ENCODE measurements at places on chromosomes 3 and 15.

DNA sequence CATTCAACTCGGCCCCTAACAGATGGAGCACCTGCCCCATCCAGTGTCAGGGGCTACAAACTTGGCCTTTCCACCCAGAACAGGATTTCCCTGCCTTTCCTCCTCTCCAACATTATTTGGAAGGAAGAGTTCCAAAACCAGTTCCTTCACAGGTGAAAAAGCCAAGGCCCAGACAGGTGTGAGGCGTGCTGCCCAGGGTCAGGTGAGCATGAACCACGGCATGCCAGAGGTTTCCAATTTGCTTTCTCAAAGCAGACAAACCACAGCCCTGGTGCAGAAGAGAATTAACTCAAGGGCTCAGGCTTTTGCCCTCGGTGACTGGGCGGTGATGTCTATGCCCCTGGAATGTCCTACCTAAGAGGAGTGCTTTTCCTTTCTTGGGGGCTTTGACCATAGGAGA lies 43.2 kb downstream of the LDHAL6B start:
- no peaks in the 10 kb centered on the region for H3K36me3 ChIP-seq
- H3K4me3 ChIP-seq = no peak overlapping the region
- H3K27ac ChIP-seq = no peak overlapping the region
- peaks cover 2% of the 10 kb centered on the region for H3K27me3 ChIP-seq
- no peak for DNase-seq

DNA sequence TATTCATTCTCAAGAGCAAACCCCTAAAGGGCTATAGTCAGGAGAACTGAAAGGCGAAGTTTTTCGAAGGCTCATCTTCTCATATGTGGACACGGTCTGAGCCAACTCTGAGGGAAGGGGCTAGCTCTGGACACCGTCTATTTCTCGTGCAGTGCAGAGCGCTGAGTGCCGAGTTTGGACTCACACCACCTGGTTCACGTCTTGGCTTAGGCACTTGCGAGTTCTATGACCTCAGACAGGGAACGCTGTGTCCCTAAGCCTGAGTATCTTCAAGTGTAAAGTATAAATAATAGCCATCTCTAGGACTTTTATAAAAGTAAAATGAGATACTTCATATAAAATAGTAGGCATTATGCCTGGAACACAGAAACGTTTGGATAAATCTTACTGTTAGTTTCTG lies 223.7 kb downstream of the FMN1 start:
- H3K4me3 ChIP-seq = no peak overlapping the region
- no peak overlapping the region for H3K27ac ChIP-seq
- H3K27me3 ChIP-seq = no peaks in the 10 kb centered on the region
- H3K36me3 ChIP-seq = no peaks in the 10 kb centered on the region
- no peaks in the 10 kb centered on the region for H3K4me1 ChIP-seq
- DNase-seq = no peak

- H3K4me1 ChIP-seq = peaks cover 34% of the 10 kb centered on the region
- DNase-seq = no peak
- H3K27me3 ChIP-seq = no peaks in the 10 kb centered on the region
- H3K36me3 ChIP-seq = no peaks in the 10 kb centered on the region
- no peak overlapping the region for H3K27ac ChIP-seq
Measured at GRCh38 chr3:141482245-141482922, 4.4 kb upstream of the RASA2 start.

DNA sequence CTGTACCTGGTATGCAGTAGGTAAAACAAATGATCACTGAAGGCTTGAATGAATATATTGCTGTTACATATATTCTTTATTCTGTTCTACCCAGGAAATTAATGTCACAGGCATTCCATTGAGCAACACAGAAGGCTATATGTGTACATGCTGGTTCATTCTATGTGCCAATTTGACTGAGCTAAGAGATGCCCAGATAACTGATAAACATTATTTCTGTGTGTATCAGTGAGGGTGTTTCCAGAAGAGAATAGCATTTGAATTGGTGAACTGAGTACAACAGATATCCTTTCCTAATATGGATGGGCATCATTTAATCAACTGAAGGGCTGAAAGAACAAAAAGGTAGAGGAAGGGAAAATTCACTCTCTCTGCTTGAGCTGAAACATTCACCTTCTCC lies 886.8 kb downstream of the FHIT start:
- no peaks in the 10 kb centered on the region for H3K27me3 ChIP-seq
- H3K36me3 ChIP-seq = peaks cover 9% of the 10 kb centered on the region
- no peak for DNase-seq
- peaks cover 29% of the 10 kb centered on the region for H3K4me1 ChIP-seq

DNA sequence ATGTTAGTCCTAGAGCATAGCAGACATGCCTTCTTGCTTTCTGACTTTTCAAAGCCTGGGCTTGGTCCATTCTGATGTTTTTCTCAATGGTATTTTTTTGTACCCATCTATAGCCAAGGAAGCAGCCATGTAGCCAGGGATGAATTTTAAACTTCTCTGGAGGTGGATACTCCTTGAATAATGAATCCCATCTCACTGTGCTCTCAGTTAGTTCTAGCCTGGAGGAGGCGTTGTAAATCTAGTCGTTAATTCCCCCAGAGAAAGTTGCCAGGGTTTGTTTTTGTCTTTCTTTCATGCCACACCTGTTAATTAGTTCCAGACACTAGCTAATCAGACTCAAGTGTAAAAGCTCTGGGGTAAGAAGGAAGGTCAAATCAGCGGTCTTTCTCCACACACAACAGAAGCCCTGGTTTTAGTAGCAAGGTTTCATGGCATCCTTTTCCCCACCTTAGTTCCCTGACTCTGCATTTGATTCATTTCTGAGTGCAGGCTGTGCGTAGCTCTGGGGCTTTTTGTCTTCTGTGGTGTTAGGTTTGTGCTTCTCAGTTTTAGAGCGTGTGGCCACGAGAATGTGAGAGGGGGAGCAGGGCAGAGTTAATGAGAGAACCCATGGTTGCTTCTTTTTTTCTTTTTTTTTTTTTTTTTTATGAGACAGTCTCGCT lies 19.7 kb downstream of the PTPRG start:
- H3K27me3 ChIP-seq = no peaks in the 10 kb centered on the region
- no peak overlapping the region for H3K27ac ChIP-seq
- DNase-seq = no peak
- no peak overlapping the region for H3K4me3 ChIP-seq

- no peak overlapping the region for H3K4me3 ChIP-seq
- no peak overlapping the region for H3K27ac ChIP-seq
- no peaks in the 10 kb centered on the region for H3K27me3 ChIP-seq
- peak; percentile 2 for DNase-seq
Measured at GRCh38 chr15:20340331-20340811, 201.2 kb downstream of the GOLGA6L6 start.

DNA sequence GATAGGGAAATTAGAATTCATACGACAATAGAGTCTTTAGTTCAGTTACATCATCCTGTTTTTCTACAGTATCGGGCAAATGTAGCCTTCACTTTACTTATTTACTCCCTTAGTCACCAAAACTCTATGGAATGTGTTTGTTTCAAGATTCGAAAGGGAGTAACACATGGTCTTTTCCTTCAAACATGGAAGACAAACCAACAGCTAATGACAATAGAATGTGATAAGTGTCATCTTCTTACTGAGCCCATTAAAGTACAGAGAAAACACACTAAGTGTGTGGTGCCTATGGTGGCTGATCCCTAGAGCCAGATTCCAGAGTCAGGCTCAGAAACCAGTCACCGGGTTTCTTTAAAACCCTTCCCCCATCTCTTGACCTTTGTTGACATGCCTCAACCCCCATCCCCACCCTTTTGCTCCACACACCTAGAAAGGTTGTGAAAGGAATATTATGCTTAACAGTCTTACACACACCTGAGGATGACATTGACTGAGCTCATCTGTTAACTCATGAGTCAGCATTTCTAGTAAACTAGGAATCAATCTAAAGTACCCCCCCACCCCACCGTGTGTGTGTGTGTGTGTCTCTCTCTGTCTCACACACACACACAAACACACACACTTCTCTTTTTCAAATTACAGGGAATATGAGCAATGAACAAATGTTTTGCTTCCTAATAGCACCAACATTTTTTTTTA lies 549.6 kb upstream of the CCDC54 start:
- no peaks in the 10 kb centered on the region for H3K36me3 ChIP-seq
- no peak for DNase-seq
- peaks cover 2% of the 10 kb centered on the region for H3K4me1 ChIP-seq

- no peak overlapping the region for H3K4me3 ChIP-seq
- H3K4me1 ChIP-seq = no peaks in the 10 kb centered on the region
- no peak overlapping the region for H3K27ac ChIP-seq
- H3K27me3 ChIP-seq = no peaks in the 10 kb centered on the region
- no peaks in the 10 kb centered on the region for H3K36me3 ChIP-seq
Measured at GRCh38 chr3:37969596-37970100, 20.9 kb upstream of the VILL start.

- no peak for DNase-seq
- no peak overlapping the region for H3K27ac ChIP-seq
- no peaks in the 10 kb centered on the region for H3K36me3 ChIP-seq
- H3K27me3 ChIP-seq = peaks cover 1% of the 10 kb centered on the region
Measured at GRCh38 chr3:195012100-195012499, 258.9 kb downstream of the XXYLT1 start.

GRCh38 chr3:192929146-192929545 lies 11.5 kb upstream of the MB21D2 start:
- no peak overlapping the region for H3K27ac ChIP-seq
- no peaks in the 10 kb centered on the region for H3K4me1 ChIP-seq
- H3K27me3 ChIP-seq = peaks cover 2% of the 10 kb centered on the region

- DNase-seq = peak; percentile 18
- H3K36me3 ChIP-seq = no peaks in the 10 kb centered on the region
- no peak overlapping the region for H3K4me3 ChIP-seq
- no peaks in the 10 kb centered on the region for H3K4me1 ChIP-seq
Measured at GRCh38 chr3:109050591-109051167, 67.3 kb downstream of the MORC1 start.

- H3K4me1 ChIP-seq = no peaks in the 10 kb centered on the region
- no peak overlapping the region for H3K27ac ChIP-seq
- DNase-seq = no peak
- H3K27me3 ChIP-seq = no peaks in the 10 kb centered on the region
- peaks cover 18% of the 10 kb centered on the region for H3K36me3 ChIP-seq
Measured at GRCh38 chr3:183129243-183129642, 29.9 kb upstream of the MCCC1 start.

GRCh38 chr3:100269410-100270214 lies 8.8 kb downstream of the TBC1D23 start:
- H3K4me3 ChIP-seq = peak overlapping the region; percentile 20
- peak overlapping the region; percentile 81 for H3K27ac ChIP-seq
- no peaks in the 10 kb centered on the region for H3K27me3 ChIP-seq
- H3K4me1 ChIP-seq = peaks cover 48% of the 10 kb centered on the region
- H3K36me3 ChIP-seq = no peaks in the 10 kb centered on the region
- peak; percentile 63 for DNase-seq

- H3K4me1 ChIP-seq = peaks cover 2% of the 10 kb centered on the region
- H3K27ac ChIP-seq = no peak overlapping the region
- no peaks in the 10 kb centered on the region for H3K27me3 ChIP-seq
Measured at GRCh38 chr3:93994056-93994455, 14.1 kb downstream of the ARL13B start.

DNA sequence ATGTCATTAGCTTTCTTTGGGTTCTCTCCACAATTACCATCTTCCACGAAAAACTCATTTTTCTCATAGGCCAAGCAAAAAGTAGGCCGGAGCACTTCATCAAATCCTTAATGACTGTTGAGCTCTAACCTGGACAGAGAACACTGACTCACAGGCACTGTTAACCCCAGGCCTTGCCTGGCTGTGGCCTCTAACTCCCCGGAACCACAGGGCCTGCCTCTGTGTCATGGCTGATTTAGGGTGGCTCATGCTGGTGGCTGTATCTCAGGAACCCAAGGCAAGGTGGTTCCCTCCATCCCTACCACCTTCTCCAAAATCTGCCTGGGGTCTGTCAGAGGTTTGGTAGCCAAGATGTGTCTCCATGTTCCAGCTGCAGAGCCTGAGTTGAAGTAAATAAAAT lies 3.6 kb downstream of the CRTAP start:
- DNase-seq = peak; percentile 14
- H3K36me3 ChIP-seq = peaks cover 2% of the 10 kb centered on the region
- H3K27ac ChIP-seq = no peak overlapping the region
- H3K4me3 ChIP-seq = no peak overlapping the region

GRCh38 chr3:4866866-4867265 lies 112.4 kb upstream of the BHLHE40 start:
- H3K36me3 ChIP-seq = peaks cover 29% of the 10 kb centered on the region
- peaks cover 38% of the 10 kb centered on the region for H3K4me1 ChIP-seq
- peak overlapping the region; percentile 86 for H3K4me3 ChIP-seq
- peak overlapping the region; percentile 96 for H3K27ac ChIP-seq
- no peaks in the 10 kb centered on the region for H3K27me3 ChIP-seq
- no peak for DNase-seq

- no peaks in the 10 kb centered on the region for H3K27me3 ChIP-seq
- H3K27ac ChIP-seq = no peak overlapping the region
- no peak overlapping the region for H3K4me3 ChIP-seq
- H3K36me3 ChIP-seq = no peaks in the 10 kb centered on the region
- DNase-seq = no peak
Measured at GRCh38 chr3:82940124-82940523, 1178.7 kb upstream of the GBE1 start.

GRCh38 chr15:46213551-46213950 lies 578.7 kb downstream of the SQOR start:
- no peaks in the 10 kb centered on the region for H3K4me1 ChIP-seq
- H3K27ac ChIP-seq = no peak overlapping the region
- no peak for DNase-seq

DNA sequence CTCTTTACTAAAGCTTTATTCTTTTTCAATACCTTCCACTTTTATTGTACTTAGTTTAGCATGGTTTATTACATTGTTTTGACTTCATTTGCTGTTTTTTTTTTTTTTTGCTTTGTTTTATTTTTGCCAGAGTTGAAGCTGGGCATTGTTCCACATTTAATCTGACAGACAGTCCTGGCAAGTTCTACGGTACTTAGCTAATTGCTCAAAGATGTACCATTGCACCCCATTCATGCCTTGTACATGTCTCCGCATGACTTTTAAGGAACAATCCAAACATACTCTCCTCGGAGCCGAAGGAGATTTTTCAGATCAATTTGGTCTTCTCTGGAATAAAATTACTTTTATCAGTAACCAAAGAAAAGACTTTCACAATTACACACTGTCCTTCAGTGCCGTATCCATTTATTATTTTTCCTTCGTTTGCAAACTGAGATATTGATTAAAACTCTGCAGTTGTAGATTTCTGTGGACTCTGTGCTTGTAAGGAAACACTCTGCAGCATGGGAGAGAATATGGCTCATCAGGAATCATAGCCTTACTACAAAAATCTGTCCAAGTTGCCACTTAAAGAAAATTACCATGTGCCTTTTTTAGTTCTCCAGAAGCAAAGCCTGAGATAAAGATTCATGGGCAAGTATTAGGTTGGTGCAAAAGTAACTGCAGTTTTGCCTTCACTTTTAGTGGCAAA lies 952.0 kb downstream of the AGBL1 start:
- H3K4me1 ChIP-seq = no peaks in the 10 kb centered on the region
- no peaks in the 10 kb centered on the region for H3K27me3 ChIP-seq
- H3K36me3 ChIP-seq = no peaks in the 10 kb centered on the region

DNA sequence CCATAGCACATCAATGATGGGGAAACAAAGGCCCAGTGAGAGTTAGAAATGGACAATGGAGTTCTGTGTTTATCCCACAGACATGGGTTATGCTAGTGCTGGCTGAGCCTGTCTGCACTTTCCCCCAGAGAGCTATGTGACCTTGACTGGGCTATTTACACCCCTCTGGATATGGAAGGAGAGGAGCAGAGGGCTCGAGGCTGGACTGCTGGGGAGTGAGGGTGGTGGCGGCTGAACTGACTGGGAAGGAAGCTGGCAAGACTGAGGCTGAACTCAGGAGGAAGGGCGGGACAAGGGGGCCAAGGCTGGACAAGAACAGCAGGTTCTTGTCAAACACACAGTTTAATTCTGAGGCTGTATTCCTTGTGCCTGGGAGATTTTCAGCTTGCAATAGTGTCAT lies 10.8 kb upstream of the INSYN1 start:
- peaks cover 8% of the 10 kb centered on the region for H3K27me3 ChIP-seq
- DNase-seq = no peak
- no peak overlapping the region for H3K27ac ChIP-seq
- no peak overlapping the region for H3K4me3 ChIP-seq

Data from activated CD8-positive, alpha-beta T cell treated with anti-CD3 and anti-CD28 coated beads for 36 hours (primary cell).